SK-MEL-5 (cell line): ENCODE measurements at places on chromosomes 7 and 10. TPM values are rescaled to one million over a fixed set of nuclear protein-coding genes. Genes with fewer than 3 reads are reported as not detected.

SFMBT2 gene
- total RNA-seq = 2.0 and 2.2 TPM in 2 replicates

TAS2R5 gene
- total RNA-seq = 0.26 and 0.51 TPM in 2 replicates

PDLIM1 gene
- 3.8 and 4.4 TPM in 2 replicates for total RNA-seq

FKBP6 gene
- total RNA-seq = not detected in 2 replicates

DNA sequence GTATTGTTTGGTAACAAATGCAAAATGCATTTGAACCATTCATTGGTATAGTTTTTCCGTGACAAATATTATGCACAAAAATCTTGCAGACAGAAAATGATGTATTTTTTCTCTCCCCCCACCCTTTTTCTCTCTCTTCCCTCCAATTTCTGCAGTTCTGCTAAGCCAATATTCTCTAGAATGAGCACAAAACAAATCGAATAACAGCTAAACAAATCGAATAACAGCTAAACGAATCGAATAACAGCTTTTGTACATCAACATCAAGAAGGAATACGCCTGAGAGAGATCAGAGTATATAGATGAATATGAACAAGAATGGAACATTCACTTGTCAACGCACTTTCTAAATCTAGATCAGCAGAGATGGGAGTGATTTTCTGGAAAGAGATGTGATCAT, 108.0 kb upstream of the KMT2E start:
- DNase-seq = no peak

GRCh38 chr10:23383637-23384036, 39.0 kb upstream of the C10orf67 start:
- no peak for DNase-seq

DNA sequence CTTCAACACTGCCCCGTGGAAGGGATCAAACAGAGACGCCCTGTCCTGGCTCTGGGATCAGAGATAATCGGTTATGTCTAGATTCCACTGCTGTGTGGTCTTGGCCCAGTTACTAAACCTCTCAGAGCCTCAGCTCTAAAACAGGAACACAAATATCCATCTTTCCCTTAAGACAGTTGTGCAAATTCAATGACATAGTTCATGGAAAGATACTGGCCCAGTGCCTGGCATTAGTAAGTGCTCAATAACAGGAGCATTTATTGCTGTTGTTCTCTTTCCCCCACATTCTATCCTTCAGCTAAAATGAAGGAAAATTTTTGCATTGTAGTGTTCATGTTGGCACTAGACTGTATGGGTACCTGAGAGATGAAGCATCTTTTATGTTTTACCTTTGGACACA, 58.6 kb downstream of the TACC2 start:
- no peak for DNase-seq

DNA sequence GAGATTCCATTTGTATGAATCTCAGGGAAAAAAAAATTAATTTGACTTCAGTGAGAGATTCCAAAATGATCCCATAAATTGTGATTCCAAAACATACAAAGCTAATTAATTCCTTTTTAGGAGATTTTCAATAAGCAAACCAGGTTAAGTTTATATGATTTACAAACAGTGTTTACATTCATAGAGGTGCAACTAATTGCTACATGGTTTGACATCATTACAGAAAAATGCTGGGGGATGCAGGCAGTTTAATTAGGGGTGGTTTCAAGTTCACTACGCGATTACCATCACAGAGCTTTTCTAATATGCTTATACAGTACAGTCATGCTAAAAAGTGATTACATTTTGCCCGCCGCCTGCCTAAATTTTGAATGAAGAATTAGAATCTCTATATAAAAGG, 143.2 kb upstream of the MGMT start:
- no peak for DNase-seq

GRCh38 chr7:42886893-42887505, 24.9 kb downstream of the C7orf25 start:
- no peak for DNase-seq

- peak; percentile 46 for DNase-seq
Observed at GRCh38 chr7:129958643-129959470, 6.1 kb upstream of the UBE2H start.

- no peak for DNase-seq
Observed at GRCh38 chr7:18828994-18829857, 288.2 kb downstream of the TWIST1 start.

DNA sequence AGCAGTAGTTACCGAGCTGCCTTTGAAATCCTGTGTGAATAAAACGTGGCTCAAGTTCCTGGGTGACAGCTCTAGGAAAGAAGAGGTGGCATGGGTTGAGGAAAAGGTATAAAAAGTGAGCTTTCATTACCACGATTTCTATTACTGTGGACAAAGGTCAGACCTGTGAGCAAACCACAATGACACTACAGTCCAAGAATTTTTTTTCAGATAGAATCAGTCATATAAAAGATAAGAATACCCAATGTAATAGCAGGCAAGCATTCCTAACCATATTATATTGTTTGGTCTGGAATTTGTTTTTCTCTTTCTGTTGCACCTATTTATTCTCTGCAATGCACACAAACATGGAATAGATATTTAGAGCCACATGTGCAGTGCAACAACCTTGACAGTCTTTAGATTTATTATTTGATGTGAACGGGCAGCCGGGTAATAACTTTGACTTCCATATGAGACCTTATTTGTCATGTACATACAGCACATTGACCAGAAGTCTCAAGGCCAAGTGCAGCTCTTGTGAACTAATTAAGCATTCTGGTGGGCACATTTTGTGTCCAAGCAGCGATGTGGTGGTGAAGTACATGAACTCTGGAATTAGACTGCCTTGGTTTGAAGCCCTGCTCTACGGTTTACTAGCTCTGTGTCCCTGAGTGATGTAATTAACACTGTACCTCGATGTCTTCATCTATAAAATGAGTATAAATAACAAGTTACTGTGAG, 156.8 kb downstream of the NRCAM start:
- DNase-seq = no peak

- peak; percentile 79 for DNase-seq
Observed at GRCh38 chr7:35714862-35715261, 19.9 kb upstream of the HERPUD2 start.

- DNase-seq = peak; percentile 55
Observed at GRCh38 chr7:143199040-143199439, 15.8 kb downstream of the TAS2R39 start.

GRCh38 chr10:3217301-3217700, 44.7 kb upstream of the PITRM1 start:
- no peak for DNase-seq

GRCh38 chr10:7960108-7960507, 94.4 kb upstream of the GATA3 start:
- no peak for DNase-seq

- no peak for DNase-seq
Observed at GRCh38 chr7:32803406-32804141, 88.0 kb downstream of the KBTBD2 start.

DNA sequence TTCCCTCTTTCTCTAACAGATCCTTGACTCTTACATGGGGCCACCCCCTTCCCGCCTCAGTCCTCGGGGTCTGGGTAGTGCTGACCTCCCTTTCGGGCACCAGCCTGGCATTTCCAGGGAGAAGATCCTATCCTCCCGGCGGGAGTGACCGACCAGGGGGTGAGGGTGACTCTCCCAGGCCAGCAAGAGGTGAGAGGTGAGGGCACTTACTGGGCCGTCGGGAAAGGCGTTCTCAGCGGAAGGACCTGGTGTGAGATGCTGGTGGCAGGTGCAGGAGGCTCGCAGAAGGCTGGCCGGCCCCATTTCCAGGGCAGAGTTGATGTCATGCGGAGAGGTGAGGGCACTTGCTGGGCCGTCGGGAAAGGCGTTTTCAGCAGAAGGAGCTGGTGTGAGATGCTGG, 4.2 kb upstream of the FOXL3 start:
- no peak for DNase-seq
